ENCODE measurements at places on chromosomes 3 and 15.

- no peak for DNase-seq
Measured at GRCh38 chr15:65663521-65663920, 41.8 kb downstream of the SLC24A1 start.

GRCh38 chr3:183583331-183584245 lies 28.1 kb upstream of the KLHL6 start:
- no peak for DNase-seq

GRCh38 chr3:76976996-76977395 lies 62.9 kb upstream of the ROBO2 start:
- no peak for DNase-seq

DNA sequence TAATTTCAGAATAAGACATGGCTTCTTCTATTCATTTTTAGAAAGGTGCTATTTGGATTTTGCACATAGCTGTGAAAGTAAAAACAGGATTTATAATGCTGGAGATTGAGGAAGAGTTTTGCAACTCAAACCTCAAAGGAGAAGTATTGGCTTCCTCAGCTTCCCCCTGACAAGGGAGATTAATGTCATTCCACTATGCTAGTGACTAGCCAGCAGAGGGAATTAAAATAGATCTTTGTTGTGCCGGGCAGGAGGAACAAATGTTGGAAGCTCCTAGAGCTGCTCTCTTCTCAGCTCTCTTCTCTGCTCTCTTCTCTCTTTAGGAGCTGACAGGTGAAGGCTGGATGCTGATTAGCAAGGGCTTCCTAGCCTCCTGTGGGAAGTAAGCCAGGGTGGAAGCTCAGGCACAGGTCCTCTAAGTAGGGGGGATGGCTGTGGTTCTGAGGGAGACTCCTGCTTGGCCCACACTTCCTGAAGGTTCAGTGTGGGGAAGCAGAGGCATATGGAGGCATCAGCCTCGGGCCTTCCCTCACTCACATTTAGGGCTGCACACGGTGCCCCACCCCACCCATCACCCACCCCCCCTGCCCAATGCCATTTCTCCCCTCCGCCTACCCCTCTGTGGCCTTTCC lies 29.6 kb downstream of the CX3CR1 start:
- no peak for DNase-seq

DNA sequence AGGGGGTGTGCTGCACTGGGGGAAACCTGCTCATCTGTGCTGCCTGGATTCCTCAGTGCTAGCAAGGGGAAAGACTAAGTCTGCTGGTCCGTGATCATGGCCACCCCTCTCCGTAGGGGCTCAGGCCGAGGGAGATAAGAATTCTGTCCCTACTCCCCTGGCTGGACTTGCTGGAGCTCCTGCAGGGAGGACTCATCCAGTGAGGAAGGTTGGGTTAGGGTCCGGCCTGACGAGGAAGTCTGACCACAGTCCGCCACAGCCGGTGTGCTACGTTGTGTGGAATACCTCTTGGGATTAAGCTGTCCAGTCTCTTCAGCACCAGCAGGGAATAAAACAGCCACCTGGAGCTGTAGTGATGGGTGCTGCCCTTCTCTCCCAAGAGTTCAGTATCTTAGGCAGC lies 1309.1 kb upstream of the CADM2 start:
- no peak for DNase-seq

DNA sequence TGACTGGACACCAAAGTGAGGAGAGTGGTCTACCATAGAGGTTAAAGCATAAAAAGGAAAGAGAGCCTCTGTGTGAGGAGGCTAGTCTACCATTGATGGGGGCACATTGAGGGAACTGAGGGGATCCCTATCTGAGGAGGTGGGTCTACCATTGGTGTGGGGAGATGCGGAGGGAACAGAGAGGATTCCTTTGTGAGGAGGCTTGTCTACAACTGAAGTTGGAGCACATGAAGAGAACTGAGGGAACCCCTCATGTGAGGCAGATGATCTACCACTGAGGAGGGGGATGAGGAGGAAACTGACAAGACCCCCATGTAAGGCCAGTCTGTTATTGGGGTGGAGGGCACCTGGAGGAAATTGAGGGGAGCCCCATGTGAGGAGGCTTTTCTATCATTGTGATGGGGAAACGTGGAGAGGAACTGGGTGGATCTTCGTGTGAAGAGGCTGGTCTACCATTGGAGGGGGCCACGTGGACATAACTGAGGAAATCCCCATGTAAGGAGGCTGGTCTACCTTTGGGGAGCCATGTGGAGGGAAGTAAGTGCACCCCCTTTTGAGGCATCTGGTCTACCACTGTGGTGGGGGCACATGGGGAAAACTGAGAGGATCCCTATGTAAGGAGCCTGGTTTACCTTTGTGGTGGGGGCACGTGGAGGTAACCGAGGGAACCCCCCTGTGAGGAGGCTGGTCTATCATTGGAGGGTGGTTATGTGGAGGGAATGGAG lies 160.1 kb downstream of the FBLN2 start:
- DNase-seq = no peak

DNA sequence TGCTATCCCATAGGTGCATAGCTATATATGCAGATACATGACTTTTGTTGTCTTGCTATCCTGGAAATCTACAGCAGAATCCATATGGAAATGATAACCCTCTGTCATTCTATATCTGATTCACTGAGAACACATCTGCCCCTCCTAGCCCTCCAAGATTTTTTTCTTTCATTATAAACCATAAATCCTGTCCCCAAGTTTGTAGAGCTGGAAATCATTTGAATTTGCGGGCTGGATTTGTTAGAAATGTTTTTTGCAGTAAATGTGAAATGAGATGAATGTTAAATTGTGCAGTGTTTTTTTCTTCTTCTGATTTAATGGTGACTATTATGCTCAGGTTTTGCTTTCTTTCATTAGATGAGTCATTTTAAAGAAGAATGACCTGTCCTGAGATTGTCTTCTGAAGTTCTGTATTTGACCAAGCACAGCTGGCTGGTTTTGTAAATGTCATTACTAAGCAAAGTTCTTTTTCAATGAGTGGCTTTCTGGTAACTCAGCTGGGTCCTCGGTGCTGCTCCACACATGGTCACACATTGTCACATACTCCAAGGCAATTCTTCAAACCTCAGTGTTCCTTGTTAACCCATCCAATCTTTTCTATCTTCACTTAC lies 25.3 kb upstream of the ABHD17C start:
- DNase-seq = no peak

DNA sequence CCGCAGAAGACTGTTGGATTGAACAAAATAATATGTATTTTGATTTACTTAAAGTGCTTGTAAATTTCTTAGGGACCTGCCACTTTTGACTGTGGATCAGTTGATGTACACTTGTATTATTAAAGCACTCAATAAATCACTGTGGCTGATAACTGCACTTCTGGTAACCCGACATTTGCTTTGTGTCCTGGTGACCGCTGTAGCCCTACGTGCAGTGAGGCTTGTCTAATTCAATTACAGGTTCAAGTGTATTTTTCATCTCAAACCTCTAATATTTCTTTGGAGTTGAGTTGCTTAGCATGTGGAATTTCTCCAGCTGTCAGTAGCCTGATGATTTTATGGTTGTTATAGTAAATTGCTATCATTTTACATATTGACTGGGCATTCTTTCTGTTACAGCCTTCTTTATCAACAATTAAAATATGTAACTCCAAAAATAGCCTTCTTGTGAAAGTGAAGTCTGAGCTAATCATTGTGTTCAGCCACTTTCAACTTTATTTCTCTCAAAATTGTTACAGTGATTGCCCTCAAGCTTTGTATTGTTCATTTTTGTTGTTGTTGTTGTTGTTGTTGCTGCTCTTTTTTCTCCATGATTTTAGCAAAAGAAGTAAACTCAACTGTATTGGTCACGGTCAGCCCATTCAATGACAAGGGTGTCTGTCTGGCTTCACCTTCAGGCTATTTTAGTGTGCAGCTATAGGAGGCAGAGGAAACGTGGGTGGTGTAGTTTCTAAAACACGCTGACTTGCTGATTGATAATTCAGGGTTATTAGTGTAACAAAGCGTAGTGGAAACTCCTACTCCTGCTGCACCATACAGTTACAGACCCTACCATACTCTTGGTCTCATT lies 215.1 kb upstream of the UBE2E1 start:
- DNase-seq = no peak

- peak; percentile 65 for DNase-seq
Measured at GRCh38 chr3:140942221-140943104, 827 bp downstream of the SLC25A36 start.

GRCh38 chr3:64094713-64095079 lies 71.4 kb upstream of the PSMD6 start:
- no peak for DNase-seq

DNA sequence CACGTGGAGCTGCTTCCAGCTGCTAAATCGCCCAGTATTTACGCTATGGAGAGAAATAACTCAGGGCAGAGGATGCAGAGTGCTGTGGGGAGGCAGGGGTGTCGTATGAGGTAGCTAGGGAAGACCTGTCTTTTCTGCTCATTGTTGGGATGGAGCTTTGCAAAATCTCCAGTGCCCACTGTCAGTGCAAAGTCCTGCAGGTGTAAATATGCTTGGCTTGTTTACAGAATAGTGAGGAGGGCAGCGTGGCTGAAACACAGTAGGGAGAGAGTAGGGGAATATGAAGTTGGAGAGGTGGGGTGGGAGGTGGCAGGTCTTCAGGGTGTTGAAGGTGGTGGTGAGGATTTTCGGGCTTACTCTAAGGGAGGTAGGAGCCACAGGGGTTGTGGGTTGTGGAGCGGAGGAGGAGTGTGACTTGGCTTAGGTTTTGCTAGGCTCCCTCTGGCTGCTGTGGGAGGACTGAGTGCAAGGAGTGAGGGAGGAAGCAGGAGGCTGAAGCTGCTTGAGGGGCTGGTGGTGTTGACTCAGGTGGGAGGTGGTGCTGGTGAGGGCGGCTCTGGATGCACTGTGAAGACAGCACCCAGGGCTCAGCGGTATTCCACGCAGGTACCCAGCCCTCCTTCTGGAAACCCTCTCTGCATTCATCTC lies 125.7 kb downstream of the FBLN2 start:
- DNase-seq = no peak

DNA sequence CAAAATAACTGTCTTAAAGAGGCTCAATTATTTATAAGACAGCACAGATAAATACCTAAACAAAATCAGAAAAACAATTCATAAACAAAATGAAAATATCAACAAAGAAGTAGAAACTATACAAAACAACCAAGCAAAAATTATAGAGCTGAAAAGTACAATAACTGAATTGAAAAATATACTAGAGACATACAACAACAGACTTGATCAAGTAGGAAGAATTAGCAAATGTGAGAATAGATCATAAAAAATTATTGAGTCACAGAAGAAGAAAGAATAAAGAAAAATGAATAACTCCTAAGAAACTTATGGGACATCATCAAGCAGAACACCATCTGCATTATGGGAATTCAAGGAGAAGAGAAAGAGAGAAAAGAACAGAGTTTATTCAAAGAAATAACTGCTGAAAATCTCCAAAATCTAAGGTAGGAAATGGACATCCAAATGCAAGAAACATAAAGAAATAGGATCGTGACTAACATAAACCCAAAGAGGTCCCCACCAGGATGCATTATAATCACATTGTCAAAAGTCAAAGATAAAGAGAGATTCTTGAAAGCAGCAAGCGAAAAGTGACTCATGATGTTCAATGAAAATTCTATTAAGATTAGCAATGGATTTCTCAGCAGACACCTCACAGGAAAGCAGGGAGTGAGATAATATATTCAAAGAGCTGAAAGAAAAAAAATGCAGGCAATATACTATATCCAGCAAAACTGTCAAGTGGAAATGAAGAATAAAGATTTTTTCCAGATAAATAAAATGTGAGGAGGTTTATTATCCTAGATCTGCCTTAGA lies 85.9 kb downstream of the DCLK3 start:
- DNase-seq = no peak

DNA sequence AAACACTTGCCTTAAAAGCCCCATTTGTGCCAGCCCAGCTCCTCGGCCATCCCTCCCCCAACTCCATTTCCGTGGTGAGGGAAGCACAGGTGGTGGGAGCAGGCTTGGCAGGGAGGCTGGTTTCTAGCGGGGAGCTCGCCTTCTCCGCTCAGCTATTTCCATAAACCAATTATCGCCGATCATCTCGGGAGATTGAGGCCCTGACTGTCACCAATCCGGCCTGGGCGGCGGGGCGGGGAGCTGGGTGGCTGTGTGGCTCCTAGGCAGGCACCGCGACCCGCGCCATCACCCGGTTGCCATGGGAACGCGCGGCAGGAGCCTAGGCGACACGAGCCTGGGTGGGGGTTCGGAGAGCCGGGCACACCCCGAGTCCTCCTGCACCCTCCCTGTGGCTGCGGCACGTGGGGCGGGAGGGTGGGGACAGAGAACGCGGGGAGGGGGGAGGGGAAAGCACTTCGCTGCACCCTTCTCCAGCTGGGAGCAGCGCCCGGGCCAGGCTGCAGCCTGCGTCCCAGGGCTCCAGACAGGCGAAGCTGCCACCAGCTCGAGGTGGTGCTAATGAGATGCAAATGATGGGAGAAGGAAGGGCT lies 9.3 kb downstream of the CCDC33 start:
- DNase-seq = no peak

DNA sequence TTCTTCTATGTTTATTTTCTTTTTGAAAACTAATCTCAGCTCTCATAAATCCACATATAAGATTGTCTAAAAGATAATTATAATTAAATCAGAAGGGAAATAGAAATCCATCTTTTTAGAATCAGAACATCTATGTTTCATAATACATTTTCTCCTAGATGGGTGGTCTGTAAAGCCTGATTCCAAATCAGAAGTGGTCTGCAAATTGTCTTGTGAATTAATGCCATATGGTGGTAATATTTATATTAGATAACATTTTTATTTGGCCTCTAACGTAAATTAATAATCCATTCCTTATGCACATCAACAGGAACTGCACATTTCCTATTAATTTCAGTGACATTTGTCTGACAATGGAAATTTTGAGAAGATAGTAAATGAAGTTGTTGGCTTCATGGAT lies 52.8 kb upstream of the TBC1D5 start:
- no peak for DNase-seq
